ENCODE measurements at places on chromosomes 5 and 9.

- no peak for DNase-seq
- H3K27me3 ChIP-seq: no peaks in the 10 kb centered on the region
- H3K27ac ChIP-seq: no peak overlapping the region
These were observed 55.2 kb downstream of the PLK2 start for GRCh38 chr5:58404734-58405133.

DNA sequence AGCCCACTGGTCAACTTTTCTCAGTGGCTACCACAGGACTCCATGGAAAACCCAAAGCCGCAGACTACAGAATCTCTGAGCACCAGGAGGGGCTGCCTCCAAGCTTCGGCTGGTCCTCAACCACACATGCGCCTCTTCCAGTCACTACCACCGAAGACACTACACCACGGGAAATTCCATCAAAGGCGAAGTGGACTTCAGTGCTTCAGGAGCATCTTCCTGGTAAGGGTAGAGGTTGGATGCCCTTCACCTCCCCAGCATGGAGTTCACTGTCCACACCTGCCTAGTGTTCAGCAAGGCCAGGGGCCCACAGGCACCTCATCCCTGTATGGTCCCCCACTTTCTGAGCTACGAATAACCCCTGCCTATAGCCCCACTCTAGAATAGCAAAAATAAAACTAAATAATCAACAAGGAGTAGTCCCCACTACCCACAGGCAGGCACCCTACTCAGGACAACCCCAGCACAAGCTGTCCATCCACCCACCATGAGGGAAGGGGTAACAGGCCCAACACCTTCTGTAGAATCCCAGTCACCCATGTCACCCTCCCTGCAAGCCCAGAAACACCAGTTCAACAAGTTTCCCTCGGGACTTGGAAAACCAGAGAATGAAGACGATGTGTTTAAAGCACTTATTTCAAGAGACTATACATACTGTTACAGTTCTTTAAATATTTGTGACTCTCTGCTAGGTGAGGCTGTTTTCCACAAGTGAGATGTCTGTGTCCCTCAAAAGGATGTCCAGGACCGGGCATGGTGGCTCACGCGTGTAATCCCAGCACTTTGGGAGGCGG lies 2.6 kb downstream of the VDAC1 start:
- H3K27me3 ChIP-seq: no peaks in the 10 kb centered on the region
- DNase-seq: no peak
- H3K4me1 ChIP-seq: peaks cover 55% of the 10 kb centered on the region
- H3K27ac ChIP-seq: peak overlapping the region; percentile 100
- no peaks in the 10 kb centered on the region for H3K36me3 ChIP-seq

DNA sequence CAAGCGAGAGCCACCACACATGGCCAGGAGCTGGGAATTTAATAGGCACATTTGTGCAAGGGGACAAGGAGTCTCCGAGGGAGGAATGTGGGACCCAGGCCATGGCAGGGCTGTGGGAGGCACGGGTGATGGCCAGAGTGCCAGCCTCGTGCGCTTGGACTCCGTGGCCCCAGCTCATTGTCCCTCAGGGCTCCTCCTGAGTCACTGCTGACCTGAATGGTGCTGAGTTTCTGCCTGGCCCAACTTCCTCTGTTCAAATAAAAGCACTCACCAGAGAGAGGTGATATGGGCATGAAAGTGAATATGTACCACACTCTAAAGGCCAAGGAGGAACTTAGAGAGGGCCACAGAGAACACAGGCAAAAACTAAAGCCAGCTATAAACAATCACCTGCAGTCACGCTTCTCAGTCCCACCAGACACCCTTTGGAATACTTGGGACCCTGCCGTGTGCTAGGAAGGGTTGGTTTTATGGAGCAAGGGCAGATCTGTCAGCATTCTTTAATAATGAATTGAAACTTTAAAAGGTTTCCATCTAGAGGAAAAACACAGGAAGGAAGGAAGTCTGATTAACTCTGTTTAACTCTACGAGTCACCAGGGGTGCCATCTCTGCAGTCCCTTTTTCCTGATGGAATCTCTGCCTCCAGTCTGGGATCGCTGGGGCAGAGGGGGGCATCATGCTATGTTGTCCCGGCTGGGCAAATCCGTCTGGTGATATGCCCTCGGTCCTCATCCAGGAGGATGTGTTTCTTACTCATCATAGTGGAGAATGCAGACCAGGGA lies 25.1 kb upstream of the UBE2QL1 start:
- peaks cover 7% of the 10 kb centered on the region for H3K4me1 ChIP-seq
- no peak for DNase-seq
- no peaks in the 10 kb centered on the region for H3K36me3 ChIP-seq
- H3K27me3 ChIP-seq: no peaks in the 10 kb centered on the region
- no peak overlapping the region for H3K4me3 ChIP-seq

- H3K36me3 ChIP-seq: no peaks in the 10 kb centered on the region
- H3K27ac ChIP-seq: no peak overlapping the region
- DNase-seq: no peak
- no peaks in the 10 kb centered on the region for H3K4me1 ChIP-seq
- no peak overlapping the region for H3K4me3 ChIP-seq
These were observed 72.3 kb downstream of the SLCO4C1 start for GRCh38 chr5:102223542-102224477.

- no peaks in the 10 kb centered on the region for H3K36me3 ChIP-seq
- H3K27ac ChIP-seq: no peak overlapping the region
- no peak overlapping the region for H3K4me3 ChIP-seq
- peaks cover 22% of the 10 kb centered on the region for H3K4me1 ChIP-seq
These were observed 128.2 kb downstream of the OLFM1 start for GRCh38 chr9:135215571-135216161.

GRCh38 chr5:147854331-147854730 lies 22.9 kb upstream of the SPINK1 start:
- no peak overlapping the region for H3K27ac ChIP-seq
- no peaks in the 10 kb centered on the region for H3K36me3 ChIP-seq
- no peak for DNase-seq

DNA sequence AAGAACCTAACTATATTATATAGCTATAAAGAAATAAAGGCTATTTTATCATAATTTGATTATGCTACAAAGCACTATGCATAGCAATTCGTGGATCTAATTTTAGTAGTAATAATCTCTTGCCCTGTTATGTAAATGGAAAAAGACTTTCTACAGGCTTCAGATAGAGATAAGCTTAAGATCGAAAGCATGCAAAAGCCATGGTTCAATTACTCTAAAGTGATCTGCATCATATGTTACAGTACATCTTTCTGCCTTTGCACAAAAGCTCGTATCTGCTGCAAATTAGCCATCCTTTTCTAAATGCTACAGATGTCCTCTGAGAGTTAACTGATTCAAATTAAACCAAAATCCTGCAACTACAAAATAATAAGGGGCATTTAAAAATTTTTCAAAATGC lies 234.8 kb upstream of the TMEM161B start:
- no peaks in the 10 kb centered on the region for H3K27me3 ChIP-seq
- no peak overlapping the region for H3K4me3 ChIP-seq
- no peak for DNase-seq
- H3K27ac ChIP-seq: no peak overlapping the region

DNA sequence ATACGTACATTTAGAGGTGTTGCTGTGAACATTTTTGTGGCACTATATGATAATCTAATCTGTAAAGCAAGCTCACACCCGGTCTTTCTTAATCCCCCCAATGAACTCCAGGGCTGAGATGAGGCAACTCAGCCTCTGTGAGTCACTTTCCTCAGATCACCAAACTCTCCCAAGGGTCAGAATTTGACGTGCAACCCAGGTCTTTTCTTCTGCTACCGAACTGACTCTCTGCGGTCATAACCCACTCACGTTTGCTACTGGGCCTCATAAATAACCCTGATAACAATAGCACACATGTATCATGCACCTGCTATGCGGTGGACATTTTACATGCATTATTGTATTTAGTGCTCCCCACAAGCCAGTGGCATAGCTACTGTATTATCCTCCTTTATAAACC lies 153.1 kb downstream of the DROSHA start:
- no peak overlapping the region for H3K27ac ChIP-seq
- no peak overlapping the region for H3K4me3 ChIP-seq
- H3K4me1 ChIP-seq: no peaks in the 10 kb centered on the region

- H3K27me3 ChIP-seq: no peaks in the 10 kb centered on the region
- no peak for DNase-seq
- H3K4me3 ChIP-seq: no peak overlapping the region
- H3K27ac ChIP-seq: no peak overlapping the region
These were observed 59.1 kb downstream of the PJA2 start for GRCh38 chr5:109350537-109351270.

DNA sequence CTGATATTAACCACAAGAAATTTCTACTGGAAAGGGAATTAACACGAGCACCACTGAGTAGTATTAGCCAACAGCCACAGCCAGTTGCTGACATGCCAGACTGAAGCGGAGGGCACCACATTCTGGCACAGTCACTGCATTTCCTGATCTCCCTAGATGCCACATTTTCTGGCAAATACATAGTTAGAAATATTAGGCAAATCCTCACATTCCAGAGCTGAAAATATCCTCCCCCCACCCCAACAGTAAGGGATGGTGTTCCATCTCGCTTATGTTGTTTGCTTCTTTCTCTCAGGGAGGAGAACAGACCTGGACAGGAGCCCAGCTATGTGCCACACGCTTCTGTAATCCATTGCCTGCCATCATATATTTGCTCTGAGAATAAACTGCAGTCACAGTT lies 32.8 kb upstream of the MCTP1 start:
- no peaks in the 10 kb centered on the region for H3K36me3 ChIP-seq
- no peak overlapping the region for H3K27ac ChIP-seq
- H3K27me3 ChIP-seq: no peaks in the 10 kb centered on the region
- DNase-seq: no peak

GRCh38 chr5:90644132-90644531 lies 85.5 kb downstream of the ADGRV1 start:
- H3K36me3 ChIP-seq: no peaks in the 10 kb centered on the region
- H3K4me1 ChIP-seq: no peaks in the 10 kb centered on the region
- H3K27me3 ChIP-seq: no peaks in the 10 kb centered on the region
- no peak overlapping the region for H3K27ac ChIP-seq
- DNase-seq: no peak

GRCh38 chr5:96074870-96075269 lies 113.2 kb upstream of the ELL2 start:
- H3K27me3 ChIP-seq: no peaks in the 10 kb centered on the region
- H3K4me1 ChIP-seq: no peaks in the 10 kb centered on the region
- no peak overlapping the region for H3K27ac ChIP-seq
- no peaks in the 10 kb centered on the region for H3K36me3 ChIP-seq
- H3K4me3 ChIP-seq: no peak overlapping the region
- DNase-seq: no peak

DNA sequence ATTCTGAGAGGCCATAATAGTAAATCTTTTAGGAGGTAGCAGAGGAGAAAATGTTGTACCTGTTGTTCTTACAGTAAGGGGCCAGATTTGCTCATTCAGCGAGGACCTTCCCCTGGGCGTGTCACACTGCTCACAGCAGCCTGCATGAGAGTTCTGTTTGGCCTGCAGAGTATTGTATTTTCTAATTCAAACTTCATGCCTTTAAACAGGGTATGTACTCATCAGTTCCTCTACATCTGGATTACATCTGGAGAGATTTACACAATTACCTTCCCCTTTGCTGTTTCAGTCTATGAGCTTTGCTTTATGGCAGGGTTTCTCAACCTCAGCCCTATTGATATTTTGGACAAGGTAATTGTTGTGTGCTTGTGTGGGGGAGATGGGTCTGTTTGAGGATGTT lies 170.9 kb upstream of the STK32A start:
- no peak overlapping the region for H3K27ac ChIP-seq
- no peaks in the 10 kb centered on the region for H3K4me1 ChIP-seq
- no peak overlapping the region for H3K4me3 ChIP-seq
- no peak for DNase-seq

DNA sequence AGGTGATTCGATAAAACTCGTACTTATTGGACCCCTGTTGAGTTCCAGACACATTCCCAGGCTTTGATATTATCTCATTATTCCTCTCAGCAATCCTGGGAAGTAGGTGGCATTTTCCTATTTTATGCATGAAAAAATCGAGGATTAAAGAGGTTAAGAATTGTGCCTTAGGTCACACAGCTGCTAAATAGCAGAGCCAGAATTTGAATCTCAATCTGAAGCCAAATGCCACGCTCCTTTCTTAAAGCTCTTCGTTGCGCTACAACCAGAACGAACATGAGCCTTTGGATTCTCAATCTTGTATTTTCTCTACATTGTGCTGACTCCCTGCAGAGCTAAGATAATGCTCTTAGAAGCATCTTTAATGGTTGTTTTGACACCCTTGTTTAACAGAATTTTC lies 527.8 kb upstream of the TLE4 start:
- H3K27ac ChIP-seq: no peak overlapping the region
- H3K4me3 ChIP-seq: no peak overlapping the region
- no peaks in the 10 kb centered on the region for H3K4me1 ChIP-seq

DNA sequence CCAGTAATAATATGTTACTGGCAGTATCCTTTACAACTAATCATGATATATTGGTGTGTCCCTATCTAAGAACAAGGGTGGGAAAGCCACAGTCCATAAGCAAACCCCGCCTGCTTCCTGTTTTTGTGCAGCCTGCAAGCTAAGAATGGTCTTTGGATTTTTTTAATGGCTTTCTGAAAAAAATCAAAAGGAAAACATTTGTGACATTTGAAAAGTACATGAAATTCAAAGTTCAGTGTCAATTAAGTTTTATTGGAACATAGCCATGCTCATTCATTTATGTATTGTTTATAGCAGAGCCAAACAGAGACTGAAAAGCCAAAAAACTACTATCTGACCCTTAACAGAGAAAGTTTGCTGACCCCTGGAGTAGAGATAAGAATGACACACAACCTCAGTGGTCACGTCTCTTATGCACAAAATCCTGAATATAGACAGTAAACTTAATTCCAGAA lies 12.8 kb upstream of the TMEM245 start:
- no peaks in the 10 kb centered on the region for H3K27me3 ChIP-seq
- DNase-seq: no peak
- no peak overlapping the region for H3K27ac ChIP-seq
- H3K36me3 ChIP-seq: no peaks in the 10 kb centered on the region
- no peaks in the 10 kb centered on the region for H3K4me1 ChIP-seq
- H3K4me3 ChIP-seq: no peak overlapping the region

GRCh38 chr9:120531683-120532300 lies 48.2 kb downstream of the CDK5RAP2 start:
- H3K27ac ChIP-seq: no peak overlapping the region
- H3K27me3 ChIP-seq: no peaks in the 10 kb centered on the region
- H3K36me3 ChIP-seq: peaks cover 66% of the 10 kb centered on the region
- H3K4me3 ChIP-seq: no peak overlapping the region
- no peaks in the 10 kb centered on the region for H3K4me1 ChIP-seq

DNA sequence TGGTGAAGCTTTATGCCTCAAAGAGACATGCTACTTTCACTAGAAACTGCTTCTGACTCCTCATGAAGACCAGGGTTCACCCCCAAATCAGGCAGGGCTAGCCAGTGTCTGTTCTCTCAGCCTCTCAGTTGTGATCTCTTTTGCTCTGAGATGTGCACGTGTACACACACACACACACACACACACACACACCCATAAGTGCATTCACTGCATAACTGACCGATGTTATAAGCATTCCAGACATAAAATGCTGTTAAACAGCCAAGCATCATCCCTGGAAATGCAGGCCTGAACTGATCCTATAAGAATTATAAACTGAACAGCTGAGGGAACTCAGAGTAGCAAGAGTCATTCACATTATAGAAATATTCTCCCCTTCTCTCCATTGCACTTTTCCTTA lies 85.0 kb downstream of the FSTL4 start:
- no peaks in the 10 kb centered on the region for H3K36me3 ChIP-seq
- no peaks in the 10 kb centered on the region for H3K27me3 ChIP-seq
- no peak for DNase-seq
- H3K4me1 ChIP-seq: no peaks in the 10 kb centered on the region
- no peak overlapping the region for H3K27ac ChIP-seq

Measured in thoracic aorta (tissue), 2 donors.